NCI-H1048 (cell line): ENCODE measurements at places on chromosomes 5 and 9.

- DNase-seq: no peak
These were observed 20.0 kb downstream of the APC start for GRCh38 chr5:112757468-112758208.

- DNase-seq: no peak
These were observed 17.5 kb downstream of the ANKRD33B start for GRCh38 chr5:10581424-10581748.

DNA sequence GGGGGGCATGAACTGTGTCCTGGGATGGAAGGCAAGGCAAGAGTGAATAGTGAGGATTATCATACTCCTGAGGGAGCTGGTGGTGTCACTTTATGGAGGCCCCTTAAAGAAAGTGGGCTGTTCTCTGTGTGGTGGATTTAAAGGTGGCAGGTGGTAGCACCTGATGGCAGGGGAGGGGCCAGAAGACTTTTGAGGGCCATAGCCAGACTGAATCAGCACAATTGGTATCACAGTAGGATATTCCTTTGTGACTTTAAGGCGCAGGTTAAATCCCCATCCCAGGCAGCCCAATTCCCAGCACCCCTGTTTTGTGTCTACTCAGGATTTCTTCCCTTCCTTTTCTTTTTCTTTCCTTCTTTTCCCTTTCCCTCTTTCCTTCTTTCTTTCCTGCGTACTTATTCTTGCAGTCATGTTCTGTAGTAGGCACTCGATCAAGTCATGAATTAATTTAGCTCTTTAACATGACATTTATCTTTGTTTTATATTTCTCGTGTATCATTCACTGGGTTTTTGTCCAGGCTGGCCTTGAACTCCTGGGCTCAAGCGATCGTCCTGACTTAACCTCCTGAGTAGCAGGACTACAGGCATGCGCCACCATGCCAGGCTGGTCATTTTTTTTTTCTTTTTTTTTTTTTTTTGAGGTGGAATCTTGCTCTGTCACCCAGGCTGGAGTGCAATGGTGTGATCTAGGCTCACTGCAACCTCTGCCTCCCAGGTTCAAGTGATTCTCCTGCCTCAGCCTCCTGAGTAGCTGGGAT, 11.0 kb upstream of the PCBD2 start:
- no peak for DNase-seq

GRCh38 chr5:176547802-176548201, 1.3 kb upstream of the CDHR2 start:
- DNase-seq: no peak

GRCh38 chr5:142491270-142491669, 166.4 kb upstream of the SPRY4 start:
- DNase-seq: no peak

DNA sequence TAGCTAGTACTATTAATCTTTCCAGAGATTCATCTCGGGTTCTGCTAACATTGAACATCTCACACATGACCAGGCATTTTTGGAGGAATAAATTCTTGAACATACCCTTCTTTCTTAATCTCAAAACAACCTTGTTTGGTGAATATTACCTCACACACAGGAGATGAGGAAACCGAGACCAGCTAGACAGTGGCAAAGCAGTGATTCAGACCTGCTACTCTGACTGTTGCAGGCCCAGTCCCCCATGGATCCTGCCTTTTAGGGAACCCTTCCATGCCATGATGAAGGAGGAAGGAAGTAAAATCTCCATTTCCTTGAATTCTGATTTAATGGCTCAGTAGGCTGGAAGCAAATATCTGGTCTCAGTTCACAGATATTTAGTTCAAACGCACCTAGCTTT, 2.6 kb downstream of the PCSK5 start:
- DNase-seq: no peak

- DNase-seq: no peak
These were observed 29.5 kb upstream of the SMAD5 start for GRCh38 chr5:136103118-136103517.

DNA sequence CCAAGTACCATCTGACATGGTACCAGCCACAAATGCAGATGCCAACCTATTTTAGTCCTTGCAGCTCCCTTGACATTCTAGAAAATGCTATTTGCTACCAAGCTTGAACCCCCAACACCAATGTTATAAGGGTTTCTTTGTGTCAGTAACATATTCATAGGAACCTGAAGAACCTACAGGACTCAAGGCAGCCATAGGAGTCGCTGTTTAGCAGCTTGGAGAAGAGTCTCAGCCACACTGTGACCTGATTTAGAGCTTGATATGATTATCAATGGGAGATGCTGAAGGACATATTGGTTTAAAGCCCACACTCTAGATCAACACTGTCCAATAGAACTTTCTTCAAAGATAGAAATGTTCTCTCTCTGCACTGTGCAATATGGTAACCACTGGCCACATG, 6.4 kb upstream of the ZFR start:
- DNase-seq: no peak

GRCh38 chr9:68480807-68481206, 59.9 kb downstream of the TMEM252 start:
- no peak for DNase-seq
